H4 (cell line): ENCODE measurements at places on chromosomes 4 and X.
A peak's percentile ranks its signal among the peaks of the same experiment; 100 is the strongest.

DNA sequence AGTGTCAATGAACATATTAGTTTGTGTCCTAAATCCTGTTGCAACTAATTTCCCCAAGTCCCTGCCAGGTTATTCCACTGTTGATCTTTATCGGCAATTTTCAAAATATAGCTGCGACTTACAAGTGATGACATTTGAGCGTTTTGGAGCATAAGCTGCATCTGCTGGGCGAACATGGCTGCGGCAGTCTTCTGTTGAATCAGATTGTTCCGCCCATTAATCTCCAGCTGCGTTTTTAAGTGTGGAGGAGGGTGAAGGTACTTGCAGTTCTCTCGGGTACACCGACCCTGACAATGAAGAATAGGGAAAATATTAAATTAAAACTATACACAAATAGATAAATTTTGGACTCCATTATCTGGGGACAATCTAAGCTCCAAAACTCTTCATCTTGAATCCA, 82.7 kb downstream of the MBNL3 start:
- DNase-seq, result no peak

GRCh38 chr4:159205466-159205865, 102.6 kb downstream of the RAPGEF2 start:
- DNase-seq, result no peak

GRCh38 chr4:5979981-5980380, 38.2 kb downstream of the C4orf50 start:
- DNase-seq, result no peak

DNA sequence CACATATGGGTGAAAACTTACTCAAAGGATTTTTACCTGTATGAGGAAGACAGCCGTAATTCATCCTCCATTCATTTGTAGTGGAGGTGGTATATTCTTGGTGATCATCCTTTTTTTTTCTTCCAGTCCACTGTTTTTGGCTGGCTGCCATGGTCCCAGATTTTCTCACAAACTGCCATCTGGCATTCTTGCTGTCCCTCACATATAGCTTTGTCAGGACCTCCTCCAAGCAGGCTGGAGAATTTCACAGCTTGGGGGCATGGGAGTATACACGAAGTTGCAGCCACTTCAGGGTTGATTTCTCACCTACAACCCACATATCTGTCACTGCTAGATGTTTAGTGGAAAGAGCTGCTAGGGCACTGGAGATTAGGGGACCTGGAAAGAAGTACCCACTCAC, 401.0 kb downstream of the IL1RAPL1 start:
- DNase-seq, result no peak

DNA sequence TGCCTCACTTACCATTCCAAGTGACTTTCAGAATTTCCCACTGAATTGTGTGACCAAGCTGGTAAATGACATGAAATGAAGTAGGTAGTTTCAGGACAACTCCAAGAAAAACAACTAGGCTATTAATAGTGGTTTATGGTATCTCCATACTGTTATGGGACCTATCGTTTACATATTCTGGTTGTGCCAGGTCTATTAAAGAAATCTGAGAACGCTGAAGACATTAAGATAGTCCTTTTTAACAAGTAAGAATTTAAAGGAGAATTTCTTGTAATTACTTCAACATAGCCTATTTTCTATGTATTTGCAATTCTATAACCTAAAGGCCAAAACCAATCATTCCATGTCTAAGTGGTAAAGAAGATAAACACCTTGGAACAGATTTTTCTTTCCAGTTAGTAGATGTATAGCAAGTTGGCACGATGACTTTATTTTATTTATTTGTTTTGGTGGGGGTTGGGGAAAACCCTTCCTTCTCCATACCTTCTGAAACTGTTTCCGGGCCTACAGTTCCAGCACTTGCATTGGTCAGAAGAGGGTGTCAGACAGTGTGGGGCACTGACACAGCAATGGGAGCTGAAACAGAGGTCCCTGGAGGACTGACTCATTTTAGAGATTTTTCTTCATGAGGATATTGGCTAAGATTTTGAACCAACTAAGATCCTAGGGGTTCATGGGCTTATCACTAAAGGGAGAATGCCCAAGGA, 7.6 kb upstream of the DCLK2 start:
- DNase-seq, result peak; percentile 61

GRCh38 chrX:30301208-30301607, 8.0 kb downstream of the NR0B1 start:
- DNase-seq, result no peak

- no peak for DNase-seq
Measured at GRCh38 chr4:74738464-74739143, 55.7 kb downstream of the BTC start.

GRCh38 chr4:88646528-88647280, 50.9 kb downstream of the NAP1L5 start:
- no peak for DNase-seq

DNA sequence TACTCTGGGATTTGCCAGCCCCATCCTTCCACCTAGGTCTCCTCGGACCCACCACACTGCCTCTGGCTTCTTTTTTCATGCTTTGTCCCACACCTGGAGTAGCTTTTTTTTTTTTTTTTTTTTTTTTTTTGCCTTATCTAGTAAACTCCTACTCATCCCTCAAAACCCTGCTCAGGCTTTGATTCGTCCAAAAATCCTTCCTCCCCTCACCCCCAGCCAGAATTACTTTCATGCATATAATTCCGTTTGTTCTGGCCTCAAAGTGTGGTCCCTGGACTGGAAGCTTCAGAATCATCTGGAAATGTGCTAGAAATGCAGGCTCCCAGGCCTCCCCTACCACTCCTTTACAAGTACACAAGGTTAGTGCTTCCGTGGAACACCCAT, 320.1 kb downstream of the PTTG2 start:
- DNase-seq, result no peak

DNA sequence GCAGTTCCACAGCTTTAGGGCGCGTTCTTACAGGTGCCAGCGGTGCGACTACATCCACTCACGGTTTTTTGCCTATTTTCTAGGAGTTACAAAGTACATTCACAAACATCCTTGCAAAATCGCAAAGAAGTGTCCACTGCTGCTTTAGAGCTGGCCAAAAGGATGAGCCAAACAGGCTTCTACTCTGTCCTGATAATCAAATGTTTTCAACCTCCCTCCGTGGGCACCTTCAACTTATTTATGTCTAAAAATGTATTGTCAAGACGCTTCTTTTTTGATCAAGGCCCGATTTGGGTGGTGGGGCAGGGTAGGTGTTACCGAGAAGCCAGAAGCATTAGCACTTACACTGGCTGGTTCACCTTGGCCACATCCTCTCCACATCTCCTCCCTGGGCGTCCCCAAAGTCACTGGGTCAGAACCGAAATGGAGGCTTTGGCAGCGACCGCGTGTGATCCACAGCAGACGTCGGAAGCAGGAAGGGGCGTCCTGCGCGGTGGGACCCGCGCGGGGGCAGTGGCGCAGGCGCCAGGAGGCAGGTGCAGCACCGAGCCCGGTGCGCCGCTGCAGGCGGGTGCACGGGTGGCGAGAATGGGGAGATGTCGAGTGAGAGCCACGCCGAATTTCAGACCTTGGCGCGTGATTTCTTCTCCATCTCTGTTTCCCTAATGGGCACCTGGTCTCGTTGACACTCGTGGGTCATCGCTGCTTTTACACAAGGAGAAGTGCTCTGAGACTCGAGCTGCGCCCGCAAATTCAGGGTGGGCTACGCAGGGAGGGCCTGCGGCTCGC, 16.9 kb downstream of the NKX3-2 start:
- no peak for DNase-seq

DNA sequence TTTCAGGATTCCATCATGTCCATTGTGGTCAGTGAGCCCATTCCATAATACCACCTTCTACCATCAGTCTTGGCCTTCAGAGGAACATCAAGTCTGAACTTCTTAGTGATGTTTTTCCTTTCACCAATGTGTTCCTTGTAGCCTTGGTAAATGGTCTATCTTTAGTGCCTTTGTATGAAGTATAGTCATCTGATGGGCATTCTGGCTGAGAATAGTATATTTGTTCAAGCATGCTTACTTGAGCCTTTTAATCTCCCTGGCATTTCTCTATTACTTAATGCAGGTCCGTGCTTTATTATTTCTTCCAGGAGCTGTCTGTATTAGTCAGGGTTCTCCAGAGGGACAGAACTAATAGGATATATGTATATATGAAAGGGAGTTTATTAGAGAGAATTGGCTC, 99.7 kb downstream of the TLL1 start:
- no peak for DNase-seq

DNA sequence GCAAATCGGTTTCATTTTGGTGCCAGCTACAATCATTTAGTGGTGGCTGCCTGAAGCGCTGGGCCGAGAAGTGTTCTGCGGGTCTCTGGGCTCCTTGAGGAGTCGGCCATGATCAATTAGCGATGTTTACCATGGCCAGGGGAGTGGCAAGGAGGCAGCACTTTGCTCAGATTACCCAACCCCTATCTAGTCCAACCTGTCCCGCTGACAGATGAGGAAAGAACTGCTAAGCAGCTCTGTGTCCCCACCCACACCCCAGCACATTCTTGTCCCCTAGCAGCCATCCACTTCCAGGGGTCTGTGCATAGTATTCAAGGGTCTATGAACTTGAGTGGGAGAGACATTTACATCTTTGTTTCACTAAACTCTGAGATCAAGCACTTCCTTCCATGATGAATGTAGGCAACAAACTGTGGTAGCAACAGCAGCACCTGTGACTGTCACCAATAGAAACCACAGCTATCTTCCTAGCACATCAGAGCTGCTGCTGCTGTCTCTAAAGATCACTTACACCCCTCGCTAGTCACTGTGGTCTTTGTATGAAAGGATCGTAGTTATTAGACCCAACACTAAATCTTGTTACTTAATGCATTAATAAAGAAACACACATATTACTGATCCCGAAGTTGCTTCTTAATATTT, 331.6 kb downstream of the BCOR start:
- DNase-seq, result no peak

GRCh38 chr4:122831515-122832196, 5.0 kb downstream of the FGF2 start:
- DNase-seq, result no peak

DNA sequence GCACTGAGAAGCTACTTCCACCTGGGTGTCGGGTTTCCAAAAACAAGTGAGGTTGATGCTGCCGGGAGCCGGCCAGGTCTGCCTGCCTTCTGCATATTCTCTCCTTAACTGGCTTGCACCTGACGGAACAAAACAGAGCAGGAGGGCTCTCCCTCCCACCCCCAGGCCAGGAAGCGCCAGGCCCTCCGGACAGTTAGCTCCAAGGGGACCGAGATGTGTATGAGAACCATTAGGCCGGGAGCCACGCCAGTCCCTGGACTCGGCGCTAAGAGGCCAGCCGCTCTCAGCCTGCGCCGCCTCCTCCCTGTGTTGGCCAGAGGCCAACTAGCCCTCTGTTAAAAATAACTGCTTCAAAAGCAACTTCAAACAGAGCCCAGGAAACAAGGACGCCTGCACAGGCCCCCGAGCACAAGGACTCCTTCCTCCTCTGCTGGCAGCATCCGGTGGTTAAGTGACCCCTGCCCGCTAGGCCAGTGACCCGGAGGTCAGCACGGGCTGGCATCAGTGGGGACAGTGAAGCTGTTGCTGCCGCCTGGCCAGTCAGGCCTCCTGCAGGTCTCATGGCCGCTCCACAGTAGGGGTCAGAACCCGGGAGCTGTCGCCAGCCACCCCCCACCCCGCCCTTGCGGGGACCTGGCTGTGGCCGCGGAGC, 107.9 kb downstream of the ABLIM2 start:
- no peak for DNase-seq

DNA sequence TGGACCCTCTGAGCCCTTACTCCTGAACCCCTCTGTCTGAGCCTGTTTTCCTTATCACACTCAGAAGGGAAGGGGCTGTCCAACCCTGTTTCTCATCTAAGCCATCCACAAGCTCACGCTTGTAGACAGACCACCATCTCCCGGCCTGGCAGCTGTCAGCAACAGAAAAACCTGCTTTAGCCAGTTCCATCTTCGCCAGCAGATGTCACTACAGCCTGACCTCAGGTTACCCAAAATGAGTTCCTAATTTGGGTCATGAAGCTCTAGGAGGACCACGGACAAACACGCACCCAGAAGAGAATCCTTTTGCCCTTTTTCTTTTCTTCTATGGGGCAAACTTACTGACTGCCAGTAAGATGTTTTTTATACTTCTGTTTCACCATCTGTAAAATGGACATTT, 445.4 kb downstream of the BCOR start:
- peak; percentile 10 for DNase-seq

DNA sequence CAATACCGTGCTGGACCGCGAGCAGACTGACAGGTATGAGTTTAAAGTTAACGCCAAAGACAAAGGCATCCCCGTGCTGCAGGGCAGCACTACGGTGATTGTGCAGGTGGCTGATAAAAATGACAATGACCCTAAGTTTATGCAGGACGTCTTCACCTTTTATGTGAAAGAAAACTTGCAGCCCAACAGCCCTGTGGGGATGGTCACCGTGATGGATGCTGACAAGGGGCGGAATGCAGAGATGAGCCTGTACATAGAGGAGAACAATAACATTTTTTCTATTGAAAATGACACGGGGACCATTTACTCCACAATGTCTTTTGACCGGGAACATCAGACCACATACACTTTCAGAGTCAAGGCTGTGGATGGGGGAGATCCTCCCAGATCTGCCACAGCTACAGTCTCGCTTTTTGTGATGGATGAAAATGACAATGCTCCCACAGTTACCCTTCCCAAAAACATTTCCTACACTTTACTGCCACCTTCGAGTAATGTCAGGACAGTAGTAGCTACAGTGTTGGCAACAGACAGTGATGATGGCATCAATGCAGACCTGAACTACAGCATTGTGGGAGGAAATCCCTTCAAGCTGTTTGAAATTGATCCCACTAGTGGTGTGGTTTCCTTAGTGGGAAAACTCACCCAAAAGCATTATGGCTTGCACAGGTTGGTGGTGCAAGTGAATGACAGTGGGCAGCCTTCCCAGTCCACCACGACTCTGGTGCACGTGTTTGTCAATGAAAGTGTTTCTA, 3.2 kb downstream of the PCDH7 start:
- DNase-seq, result no peak
